ENCODE measurements at places on chromosomes 6 and 20.

- no peak for DNase-seq
Measured at GRCh38 chr6:93789532-93789931, 370.2 kb upstream of the EPHA7 start.

GRCh38 chr6:40399888-40400457 is 187.2 kb downstream of the LRFN2 start:
- no peak for DNase-seq

- DNase-seq = no peak
Measured at GRCh38 chr6:46012834-46013233, 2.8 kb downstream of the CLIC5 start.

- peak; percentile 71 for DNase-seq
Measured at GRCh38 chr6:32968867-32969684, 682 bp downstream of the BRD2 start.

DNA sequence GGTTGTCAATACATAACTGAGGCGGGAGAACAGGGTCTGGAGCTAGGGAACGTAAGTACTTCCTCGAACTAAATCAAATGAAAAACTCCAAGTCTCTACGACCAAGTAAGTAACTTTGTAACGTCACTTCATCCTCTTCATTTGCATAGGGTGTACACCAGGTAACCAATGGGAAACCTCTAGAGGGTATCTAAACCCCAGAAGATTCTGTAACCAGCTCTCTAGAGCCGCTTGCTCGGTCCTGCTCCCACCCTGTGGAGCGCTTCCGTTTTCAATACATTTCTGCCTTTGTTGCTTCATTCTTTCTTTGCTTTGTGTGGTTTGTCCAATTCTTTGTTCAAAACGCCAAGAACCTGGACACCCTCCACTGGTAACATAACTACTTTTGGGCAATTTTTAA is 133.5 kb upstream of the TMEM170B start:
- DNase-seq = no peak

- no peak for DNase-seq
Measured at GRCh38 chr6:5968817-5969734, 37.6 kb downstream of the NRN1 start.

DNA sequence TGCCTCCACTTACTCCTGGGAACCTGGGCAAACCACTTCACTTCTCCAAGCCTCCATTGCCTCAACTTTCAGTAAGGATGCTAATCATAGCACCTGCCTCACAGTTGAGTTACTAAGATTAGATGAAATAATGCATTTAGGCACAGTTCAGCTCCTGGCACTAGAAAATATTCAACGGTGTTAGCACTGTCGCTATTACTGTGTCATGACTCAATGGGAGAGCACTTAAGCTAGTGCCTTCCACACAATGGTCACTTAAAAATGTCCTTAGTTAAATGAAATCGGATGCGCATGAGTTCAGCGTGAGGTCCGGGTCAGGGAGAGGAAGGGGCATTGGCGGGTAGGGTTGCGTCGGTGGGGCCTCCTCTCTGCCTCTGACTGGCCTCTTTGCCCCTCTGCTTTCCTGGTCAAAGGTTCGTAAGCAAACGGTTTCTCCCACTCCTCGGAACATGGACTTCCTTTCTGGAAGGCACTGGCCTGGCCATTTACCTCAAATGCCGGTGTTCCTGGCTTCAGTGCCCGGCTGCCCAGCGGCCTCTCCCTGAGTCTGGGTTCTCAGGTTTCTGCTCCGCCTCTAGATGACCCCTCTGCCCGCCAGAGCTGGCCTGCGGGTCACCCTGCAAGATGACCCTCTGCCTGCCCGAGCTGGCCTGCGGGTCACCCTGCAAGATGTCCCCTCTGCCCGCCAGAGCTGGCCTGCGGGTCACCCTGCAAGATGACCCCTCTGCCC is 123.8 kb upstream of the QKI start:
- DNase-seq = no peak

GRCh38 chr6:55679503-55679902 is 100.5 kb upstream of the HMGCLL1 start:
- no peak for DNase-seq

- DNase-seq = no peak
Measured at GRCh38 chr20:7248281-7249201, 481.1 kb downstream of the BMP2 start.

DNA sequence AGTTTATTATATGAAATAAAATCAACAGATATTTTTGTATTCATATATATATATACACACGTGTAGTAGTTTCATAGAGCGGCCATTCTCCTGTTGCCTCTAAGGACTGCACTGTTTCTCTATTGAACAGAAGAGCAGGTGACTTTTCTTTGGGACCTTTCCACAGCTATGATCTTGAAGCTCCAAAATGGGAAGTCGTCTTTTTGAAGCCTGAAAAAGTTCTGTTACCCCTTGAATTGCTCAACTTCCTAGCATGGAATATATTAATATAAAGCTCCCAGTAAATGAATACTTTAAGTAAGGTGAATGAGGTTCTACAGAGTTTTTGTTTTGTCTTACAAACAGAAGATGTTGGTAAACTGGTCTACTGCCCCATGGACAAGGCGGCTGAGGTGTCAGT is 42.2 kb upstream of the ADTRP start:
- no peak for DNase-seq

- DNase-seq = no peak
Measured at GRCh38 chr6:65908065-65908464, 201.0 kb upstream of the EYS start.

- DNase-seq = no peak
Measured at GRCh38 chr20:35743693-35744491, 1.8 kb upstream of the RBM39 start.

DNA sequence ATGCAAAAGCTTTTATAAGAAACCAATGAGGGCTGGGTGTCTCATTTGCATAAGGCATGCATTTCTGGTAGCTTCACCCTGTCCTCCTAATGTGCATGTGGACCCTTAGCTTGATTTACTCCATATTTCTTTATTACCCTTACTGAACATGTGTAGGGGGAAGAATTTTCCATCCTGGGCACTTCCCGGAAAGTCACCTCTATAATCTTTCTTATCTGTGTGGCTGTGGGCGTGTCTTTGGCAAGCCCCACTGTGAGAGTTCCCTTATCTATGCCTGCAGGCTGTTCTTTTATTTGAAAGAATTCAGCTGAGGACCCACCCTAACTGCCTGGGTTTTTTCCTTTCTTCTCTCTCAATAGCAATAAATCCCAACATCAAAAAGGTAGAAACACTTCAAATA is 627.8 kb downstream of the DOK5 start:
- no peak for DNase-seq

- no peak for DNase-seq
Measured at GRCh38 chr20:19375395-19375794, 163.0 kb downstream of the SLC24A3 start.

- DNase-seq = no peak
Measured at GRCh38 chr6:170152124-170152926, 138.6 kb downstream of the DLL1 start.

- DNase-seq = no peak
Measured at GRCh38 chr6:470901-471448, 79.4 kb downstream of the IRF4 start.

Measured in activated naive CD4-positive, alpha-beta T cell (primary cell).